Neural crest cell (in vitro differentiated cells): ENCODE measurements at places on chromosomes 13 and 19. TPM values are rescaled to one million over a fixed set of nuclear protein-coding genes. Genes with fewer than 3 reads are reported as not detected.

GRCh38 chr13:19597523-19597922, 35.9 kb upstream of the MPHOSPH8 start:
- no peak for DNase-seq

DNA sequence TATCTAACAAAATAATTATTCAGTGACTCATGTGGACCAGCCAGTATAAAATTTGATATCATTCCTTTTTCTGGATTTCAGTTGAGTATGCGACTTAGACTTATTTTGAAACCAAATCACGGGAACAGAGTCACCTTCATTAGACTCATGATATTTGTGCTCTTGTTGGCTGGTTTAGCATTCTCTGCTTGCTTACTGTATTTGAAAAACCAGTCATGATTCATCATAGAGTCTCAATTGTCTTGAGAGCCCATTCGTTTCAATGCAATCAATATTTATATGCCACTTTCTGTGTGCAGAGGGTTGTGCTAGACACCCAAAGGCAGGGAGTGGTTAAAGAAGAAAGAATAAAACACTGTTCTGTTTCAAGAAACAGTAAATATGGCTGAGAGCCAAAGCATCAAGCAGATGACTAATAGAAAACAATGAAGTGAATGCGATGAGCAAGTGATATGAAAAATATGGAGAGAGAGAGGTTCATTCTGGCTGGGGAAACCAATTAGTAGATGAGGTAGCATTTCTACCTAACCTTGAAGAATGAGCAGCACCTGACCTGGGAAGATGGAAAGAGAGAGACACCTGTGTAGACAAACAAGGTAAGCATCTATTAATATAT, 99.6 kb upstream of the MBNL2 start:
- DNase-seq, result no peak

DNA sequence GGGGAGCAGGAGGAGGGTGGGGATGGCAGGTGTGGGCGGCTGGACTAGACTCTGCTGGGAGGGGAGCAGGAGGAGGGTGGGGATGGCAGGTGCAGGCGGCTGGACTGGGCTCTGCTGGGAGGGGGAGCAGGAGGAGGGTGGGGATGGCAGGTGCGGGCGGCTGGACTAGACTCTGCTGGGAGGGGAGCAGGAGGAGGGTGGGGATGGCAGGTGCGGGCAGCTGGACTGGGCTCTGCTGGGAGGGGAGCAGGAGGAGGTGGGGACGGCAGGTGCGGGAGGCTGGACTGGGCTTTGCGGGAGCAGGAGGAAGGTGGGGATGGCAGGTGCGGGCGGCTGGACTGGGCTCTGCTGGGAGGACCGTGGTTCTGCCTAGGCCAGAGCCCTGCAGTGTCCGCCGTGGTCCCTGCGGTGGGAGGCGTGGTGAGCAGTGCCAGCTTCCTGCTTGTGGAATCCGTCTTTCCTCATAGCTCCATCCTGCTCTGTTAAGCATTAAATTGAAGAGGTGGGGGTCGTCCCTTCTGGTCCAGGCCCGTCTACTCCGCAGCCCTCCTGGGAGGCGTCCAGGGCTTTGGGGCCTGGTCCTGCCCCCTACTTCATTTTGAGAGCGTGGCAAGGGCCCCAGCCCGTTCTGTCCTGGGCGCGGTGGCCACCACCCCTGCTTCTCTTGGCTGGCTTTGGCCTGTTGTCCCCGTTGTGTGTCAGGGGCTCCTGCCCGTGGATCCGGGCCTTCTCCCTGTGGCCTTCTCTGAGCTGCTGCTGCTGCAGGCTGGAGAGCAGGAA, 4.7 kb downstream of the SPPL2B start:
- DNase-seq, result no peak

GRCh38 chr13:61797397-61797796, 381.7 kb upstream of the PCDH20 start:
- DNase-seq, result no peak

ADGRE1 gene
- total RNA-seq, result not detected in 2 replicates

DNA sequence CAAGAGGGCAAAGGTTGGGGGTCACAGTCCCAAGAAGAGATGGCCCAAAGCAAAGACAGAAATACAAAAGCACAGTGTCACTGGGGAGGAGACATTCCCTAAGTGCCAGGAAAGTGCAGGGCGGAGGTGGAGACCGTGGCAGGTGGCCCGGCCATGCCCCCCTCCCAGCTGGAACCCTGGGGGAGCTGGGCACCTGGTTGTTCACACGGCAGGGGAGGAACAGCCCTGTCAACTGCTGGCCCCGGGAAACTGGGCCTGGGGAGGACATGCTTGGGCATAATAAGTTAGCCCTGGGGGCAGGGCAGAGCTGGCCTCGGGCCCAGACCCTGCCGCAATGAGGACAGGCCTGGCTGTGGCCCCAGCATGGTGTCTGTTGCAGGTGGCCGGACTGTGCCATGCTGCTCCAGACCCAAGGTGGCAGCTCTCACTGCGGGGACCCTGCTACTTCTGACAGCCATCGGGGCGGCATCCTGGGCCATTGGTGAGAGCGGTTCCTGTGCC, 7.4 kb downstream of the HPN start:
- DNase-seq, result no peak
